ENCODE measurements at places on chromosomes 12 and 14.

DNA sequence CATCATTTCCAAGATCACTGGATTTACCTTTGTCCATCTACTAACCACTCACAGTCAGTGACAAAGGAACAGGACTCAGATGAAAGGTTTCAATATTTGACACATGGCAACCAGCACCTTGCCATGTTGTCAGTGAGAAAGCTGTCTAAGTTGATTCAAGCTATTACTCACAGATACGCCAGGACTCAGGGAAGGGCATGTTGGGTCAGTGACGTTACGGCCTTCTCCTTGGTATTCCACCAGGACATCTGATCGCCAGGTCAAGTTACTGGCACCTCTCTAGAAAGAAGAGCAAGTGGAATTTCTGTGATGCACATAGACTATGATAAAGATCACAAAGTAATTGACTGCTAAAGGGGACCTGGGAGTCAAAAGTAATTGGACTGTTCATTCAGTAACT, 36.4 kb downstream of the GNS start:
- no peak for DNase-seq

DNA sequence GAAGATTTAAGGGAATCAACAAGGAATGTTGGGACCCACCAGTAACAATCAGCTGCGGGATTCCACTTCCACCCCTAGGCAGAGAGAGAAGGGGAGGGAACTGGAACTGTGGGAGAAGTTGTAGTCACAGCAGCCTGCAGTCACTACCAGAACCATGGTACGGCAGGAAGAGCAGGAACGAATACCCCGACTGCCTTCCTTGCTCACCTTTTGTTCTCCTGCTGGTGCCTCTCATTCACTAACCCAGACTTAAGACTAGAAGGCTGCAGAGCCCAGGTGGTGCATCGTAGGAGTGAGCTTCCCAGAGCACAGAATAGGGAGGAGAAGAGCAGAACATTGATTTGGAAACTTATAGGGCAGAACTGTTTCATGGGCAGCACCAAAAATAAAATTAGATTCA, 154.2 kb downstream of the DYRK2 start:
- DNase-seq: no peak

- no peak for DNase-seq
Measured at GRCh38 chr12:76943008-76943407, 64.2 kb upstream of the CSRP2 start.

DNA sequence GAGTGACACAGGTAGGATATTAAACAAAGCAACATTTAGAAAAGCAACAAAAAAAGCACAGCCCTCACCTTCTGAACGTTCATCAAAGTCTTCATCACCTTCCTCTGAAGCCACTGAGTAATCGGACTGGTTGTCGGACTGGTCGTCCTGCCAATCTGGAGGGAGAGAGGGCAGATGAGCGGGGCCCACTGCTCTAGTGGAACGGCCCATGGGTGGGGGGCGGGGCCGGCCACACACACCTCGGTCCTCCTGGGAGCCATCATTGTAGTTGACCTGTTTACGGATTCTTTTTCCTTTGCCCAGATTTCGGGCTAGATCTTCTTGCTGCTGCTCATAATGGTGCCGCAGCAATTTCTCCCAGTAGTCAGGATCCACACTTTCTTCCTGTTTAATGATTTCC, 14.9 kb upstream of the NOP2 start:
- DNase-seq: no peak

GRCh38 chr12:86421333-86421732, 165.1 kb upstream of the MGAT4C start:
- no peak for DNase-seq

DNA sequence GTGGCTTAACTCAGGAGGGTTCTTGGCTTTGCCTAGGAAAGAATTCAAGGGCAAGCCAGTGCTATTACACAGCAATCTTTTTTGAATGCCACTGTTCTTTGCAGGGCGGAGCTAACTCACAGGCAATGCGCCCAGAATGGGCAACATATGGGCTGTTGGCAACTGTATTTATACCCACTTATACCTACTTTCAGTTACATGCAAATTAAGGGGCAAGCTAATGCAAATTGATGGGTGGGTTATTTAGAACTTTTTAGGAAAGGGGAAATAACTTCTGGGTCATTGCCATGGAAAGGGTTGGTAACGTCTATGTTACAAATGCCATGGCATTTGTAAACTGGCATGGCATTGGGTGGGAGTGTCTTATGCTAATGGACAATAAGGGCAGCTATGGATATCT, 85.4 kb downstream of the C12orf50 start:
- DNase-seq: no peak

DNA sequence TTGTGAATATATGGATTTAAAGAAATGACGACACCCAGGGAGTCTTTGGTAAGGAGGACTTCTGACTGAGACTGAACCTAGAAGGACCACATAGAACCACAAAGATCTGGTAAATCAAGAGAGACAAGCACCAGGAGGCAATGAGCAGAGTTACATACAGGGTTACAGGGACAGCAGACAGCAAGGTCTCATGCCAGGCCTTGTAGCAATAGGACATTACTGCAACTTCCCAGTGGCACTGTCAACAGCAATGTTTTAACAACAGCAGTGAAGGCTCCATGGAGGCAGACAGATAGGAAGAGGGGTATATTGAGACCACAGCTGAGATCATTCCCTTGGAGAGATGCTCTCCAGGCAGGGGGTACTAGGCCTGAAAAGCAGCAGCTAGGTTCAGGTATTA, 18.5 kb downstream of the CPNE8 start:
- no peak for DNase-seq

DNA sequence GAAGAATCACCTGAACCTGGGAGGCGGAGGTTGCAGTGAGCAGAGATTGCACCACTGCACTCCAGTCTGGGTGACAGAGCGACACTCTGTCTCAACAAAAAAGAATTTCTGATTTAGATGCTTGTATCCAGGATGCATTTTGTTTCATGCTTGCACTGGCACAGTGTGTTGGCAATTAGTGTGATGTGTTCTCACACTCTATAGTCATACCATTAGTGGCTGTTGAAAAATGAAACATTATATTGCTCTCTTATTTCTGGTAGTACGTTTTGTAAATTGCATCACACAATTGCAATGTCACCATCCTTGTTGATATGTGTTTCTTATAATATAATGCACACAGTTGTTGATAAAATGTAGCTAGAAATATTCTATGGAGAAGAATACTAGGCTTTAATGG, 51.3 kb upstream of the RMST start:
- no peak for DNase-seq

- DNase-seq: no peak
Measured at GRCh38 chr12:38132139-38132538, 184.4 kb upstream of the ALG10B start.

- DNase-seq: no peak
Measured at GRCh38 chr12:52126605-52127578, 47.4 kb downstream of the SMIM41 start.

DNA sequence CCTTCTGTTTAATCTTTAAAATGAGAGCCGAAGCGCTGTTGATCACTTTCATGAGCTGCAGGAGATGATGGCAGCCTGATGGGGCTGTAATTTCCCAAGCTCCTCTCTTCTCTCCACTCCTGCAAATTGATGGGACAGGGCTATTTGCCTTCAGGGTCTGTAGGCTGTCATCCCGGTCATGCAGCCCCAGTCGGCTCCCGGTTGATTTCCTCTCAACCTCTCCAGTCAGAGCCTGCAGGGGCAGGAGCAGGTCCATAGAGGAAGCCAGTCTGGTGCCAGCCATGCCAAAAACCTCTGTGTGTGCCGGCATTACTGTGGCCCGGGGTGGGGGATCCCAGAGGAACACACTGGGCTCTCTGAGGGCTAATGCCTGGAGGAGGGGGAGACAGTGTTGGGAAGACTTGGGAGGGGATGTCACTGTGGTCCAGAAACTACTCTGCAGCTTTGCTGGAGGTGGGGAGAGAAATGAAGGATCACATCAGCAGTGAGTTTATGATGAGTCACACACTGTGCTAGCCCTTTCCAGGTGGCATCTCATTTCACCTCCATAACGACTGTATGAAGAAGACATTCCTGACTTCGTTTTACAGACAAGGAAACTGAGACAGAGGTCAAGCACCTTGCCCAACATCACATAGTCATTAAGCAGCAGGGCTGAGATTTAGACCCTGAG, 46.5 kb upstream of the PRIMA1 start:
- peak; percentile 38 for DNase-seq

- DNase-seq: peak; percentile 70
Measured at GRCh38 chr14:58133739-58134138, 18.3 kb downstream of the ARMH4 start.

DNA sequence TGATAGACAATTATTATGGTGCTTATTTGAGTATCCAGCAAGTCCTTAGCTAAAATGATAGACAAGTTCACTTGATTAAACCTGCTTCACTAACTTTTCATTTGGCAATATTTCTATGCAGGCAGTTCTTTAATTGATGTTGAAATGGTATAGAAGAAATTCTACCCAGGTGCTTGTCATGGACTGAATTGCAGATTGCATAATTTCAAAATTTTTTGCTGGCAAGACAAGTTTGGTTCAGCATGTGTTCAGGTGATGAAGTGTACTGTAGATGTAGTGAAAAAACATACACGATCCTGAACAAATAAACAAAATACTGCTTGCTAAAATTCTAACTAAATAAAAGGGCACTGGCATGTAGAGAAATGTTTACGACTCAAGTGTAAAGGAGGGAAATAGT, 189.0 kb downstream of the FOXA1 start:
- no peak for DNase-seq

DNA sequence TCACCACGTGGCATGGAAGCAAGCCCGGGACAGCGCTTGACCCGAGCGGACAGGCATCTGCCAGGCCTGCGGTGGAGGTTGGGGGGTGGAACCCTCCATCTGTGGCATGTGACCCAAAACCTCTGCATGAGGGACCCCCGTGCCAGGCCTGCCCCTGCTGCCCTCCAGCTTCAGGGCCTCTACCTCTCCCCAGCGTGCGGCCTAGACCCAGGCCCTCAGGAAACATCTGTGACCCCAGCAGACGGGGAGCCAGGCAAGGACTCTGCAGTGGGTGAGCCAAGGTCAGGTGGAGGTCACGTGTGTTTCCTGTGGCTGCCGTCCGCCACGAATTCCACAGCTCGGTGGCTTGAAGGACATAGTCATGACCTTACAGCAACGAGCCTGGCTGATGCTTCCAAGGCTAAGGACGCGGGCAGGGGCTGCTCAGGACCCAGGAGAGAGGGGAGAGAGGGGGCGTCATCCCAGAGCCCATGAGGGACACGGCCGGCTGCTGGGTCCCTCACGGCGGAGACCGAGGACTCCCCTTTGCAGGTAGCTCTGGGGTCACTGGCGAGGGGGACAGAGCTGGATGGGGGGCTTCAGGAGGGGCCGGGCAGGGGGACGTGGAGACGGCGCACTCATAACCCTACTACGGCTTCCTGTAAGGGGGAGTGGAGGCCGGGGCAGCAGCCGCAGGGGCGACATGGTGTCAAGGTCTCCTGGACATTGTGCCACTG, 91.5 kb downstream of the GALNT9 start:
- no peak for DNase-seq

GRCh38 chr12:89212339-89212771, 139.9 kb downstream of the DUSP6 start:
- DNase-seq: no peak

- no peak for DNase-seq
Measured at GRCh38 chr12:94415066-94415465, 44.6 kb downstream of the CEP83 start.

DNA sequence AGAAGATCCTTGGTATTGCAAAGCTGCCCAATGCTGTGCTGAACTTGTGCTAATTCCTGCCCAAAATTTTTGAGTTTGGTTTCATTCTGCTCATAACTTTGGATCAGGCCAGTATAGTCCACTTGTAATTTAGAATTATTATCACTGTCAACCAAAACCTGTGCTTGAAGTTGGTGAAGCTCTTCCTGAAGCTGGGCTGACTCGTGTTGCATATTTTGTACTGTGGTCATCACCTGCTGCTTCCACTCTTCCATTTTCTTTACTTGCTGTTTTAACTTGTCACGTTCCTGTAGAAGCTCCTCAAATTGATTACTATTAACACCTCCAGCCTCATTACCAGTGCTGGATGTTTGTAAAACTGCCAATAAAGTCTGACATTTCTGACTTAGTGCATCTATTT, 35.8 kb downstream of the TRIP11 start:
- no peak for DNase-seq

GRCh38 chr14:92733007-92733406, 15.4 kb downstream of the LGMN start:
- DNase-seq: no peak

DNA sequence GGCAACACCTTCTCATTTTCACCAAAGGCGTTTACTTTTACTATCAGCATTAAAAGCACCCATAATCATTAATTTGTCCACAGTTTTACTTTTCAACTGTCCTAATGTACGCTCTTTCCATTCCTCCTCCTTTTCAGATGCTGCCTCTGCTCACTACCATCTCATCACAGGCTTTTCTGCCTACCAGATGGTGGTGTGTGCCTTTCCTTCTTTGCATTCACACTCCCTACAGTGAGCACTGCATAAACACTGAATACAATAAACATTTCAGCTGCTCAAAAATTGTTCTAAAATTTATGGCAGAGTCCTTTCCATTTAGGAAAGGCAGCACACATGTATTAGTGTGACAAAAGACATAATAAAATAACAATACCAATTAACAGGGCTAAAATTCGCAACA, 435.7 kb downstream of the GXYLT1 start:
- DNase-seq: no peak

- DNase-seq: peak; percentile 89
Measured at GRCh38 chr12:77189458-77189857, 124.1 kb upstream of the E2F7 start.

- no peak for DNase-seq
Measured at GRCh38 chr12:9711664-9712063, 21.2 kb downstream of the CLECL1 start.

DNA sequence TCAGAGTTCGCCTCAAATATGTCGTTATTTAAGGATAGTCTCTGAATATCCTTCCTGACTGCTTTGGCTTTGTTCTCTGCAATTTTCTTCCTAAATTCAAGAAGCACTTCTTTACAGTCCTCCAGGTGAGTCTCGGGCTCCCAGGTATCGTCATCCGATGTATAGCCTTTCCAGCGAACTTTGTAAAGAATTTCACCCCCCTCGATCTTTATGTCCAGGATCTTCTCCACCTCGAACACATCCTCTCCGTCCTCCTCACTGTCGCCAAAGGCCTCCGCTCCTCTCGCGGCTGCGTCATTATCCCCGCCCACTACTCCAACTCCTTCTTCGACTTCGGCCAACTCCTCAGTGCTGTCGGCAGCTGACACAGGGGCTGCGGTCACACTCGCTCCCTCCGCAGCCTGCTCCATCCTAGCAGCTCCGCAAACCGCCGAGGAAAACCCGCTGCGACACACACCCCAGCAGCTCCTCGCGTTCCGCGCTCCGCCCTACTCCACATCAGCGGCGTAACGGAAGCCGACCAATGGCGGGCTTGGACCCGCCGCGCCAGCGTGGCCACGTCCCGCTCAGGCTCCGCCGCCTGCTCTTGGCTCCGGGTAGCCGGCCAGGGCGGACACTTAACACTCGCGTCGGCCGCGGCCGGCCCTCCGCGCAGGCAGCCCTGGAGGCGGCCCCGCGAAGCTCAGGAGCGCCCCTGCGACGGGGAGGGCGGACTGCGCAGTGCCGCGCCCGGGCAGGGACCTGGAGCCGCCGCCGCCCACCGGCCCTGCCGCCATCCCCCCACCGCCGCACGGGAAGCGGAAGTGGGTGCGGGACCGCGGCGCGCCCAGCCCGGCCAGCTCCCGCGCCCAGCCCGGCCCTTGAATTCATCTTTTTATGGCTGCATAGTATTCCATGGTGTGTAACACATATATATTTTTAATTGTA, 4.1 kb downstream of the CD163L1 start:
- DNase-seq: no peak

- DNase-seq: no peak
Measured at GRCh38 chr12:56989861-56990610, 16.3 kb downstream of the ZBTB39 start.

Data from Daoy (cell line).